ENCODE measurements at places on chromosomes 3 and 15.

- DNase-seq: no peak
Observed at GRCh38 chr15:98398056-98398455, 250.3 kb upstream of the IGF1R start.

DNA sequence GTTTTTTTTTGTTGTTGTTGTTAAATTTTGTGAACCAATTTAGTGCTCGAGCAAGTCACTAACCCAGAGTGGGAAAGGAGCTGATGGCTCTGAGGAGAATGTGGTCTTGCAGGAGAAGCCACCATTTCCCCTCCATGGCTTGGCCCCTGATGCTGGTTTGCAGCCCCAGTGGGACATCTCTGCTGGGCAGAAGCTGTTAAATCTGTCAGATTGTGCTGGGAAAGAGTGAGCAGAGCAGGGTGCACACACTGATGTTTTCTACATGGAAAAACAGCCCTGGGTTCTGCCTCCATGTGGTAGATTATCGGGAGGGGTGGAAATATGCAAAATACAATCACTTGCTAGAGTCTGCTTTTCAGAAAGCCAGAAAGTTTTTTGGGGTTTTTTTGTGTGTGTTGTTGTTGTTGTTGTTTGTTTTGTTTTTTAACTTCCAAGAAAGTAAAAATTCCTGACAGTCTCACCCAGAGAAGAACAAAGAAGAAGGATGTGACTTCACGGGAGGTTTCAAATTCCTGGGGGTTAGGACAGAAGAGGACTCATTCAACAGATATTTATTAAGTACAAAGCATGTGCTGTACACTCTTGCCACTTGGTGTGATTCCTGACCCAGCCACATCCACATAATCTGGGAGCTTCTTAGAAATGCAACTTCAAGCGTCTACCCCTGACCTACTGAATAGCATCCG, 133.7 kb downstream of the FOXB1 start:
- no peak for DNase-seq

DNA sequence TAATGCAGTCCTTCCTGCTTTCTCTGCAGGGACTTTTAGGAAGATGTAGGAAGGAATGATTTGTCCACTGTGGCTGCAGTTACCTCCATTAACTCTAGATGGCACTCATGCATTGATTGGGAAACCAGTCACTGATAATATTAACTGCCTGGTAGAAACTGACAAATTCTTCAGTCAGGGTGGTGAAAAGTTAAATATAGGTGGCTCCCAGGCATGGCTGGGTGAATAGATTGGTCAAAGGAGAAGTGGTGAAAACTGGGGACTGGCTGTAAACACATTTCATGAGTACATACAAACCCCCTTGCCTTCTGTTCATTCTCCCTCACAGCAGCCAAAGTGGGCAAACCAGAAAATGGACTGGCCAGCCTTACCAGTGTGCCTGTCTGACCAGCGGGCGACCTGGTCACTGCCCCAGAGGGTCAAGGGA, 333.4 kb downstream of the THSD4 start:
- no peak for DNase-seq

DNA sequence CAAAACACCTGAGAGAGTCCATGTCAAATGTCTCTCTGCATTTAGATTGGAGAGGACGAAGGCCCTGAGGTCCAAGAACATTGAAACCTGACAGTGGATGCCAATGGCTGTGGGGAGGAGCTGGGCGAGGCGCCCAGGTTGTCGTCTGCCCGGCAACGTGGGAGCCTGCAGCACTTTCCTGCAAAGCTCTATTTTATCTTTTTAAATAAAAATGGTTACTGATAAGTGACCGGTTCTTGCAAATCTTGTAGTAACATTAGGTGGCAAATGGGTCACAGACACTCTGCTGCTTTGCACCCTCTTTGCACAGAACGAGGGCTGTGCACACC, 19.5 kb upstream of the FANCD2 start:
- DNase-seq: no peak

DNA sequence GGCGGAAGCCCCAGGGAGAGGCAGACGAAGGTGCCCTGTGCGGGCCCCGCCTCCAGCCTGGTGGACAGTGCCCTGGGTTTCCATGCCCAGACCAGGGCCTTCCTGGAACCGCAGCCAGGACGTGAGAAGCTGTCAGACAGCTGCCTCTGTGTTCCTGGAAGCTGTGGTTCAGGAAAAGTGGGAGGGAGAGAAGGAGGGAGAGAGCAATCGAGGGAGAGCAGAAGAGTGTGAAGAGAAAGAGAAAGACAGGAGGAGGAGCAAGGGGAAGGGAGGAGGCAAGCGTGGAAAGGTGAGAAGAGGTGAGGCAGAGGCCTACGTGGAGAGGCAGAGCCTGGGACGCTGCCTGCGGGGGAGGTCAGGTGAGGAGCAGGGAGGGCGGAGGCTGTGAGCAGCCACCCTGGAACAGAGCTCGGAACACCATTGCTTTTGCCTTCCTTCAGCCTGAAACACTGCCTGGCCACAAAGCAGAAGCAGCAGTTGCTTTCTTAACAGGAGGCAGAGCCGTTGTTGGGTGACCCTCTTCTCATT, 18.6 kb downstream of the ZDHHC19 start:
- DNase-seq: no peak

DNA sequence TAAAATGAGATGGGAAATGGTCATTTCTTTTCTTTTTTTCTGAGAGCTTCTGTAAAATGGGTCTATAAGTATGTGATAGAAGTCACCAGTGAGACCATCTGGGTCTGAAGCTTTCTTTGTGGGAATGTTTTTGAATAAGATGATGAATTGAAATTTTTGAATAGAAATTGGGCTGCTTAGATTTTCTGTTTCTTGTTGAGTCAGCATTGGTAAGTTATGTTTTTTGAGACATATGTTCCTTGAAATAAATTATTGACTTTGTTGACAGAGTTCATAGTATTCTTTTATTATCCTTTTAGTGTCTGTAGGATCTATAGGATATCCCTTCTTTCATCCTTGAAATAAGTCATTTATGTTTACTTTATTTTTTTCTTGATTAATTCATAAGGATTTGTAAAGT, 208.1 kb downstream of the OPA1 start:
- no peak for DNase-seq

GRCh38 chr3:176577447-176577846, 619.8 kb downstream of the TBL1XR1 start:
- no peak for DNase-seq

- DNase-seq: no peak
Observed at GRCh38 chr3:138366006-138366759, 17.8 kb downstream of the MRAS start.

DNA sequence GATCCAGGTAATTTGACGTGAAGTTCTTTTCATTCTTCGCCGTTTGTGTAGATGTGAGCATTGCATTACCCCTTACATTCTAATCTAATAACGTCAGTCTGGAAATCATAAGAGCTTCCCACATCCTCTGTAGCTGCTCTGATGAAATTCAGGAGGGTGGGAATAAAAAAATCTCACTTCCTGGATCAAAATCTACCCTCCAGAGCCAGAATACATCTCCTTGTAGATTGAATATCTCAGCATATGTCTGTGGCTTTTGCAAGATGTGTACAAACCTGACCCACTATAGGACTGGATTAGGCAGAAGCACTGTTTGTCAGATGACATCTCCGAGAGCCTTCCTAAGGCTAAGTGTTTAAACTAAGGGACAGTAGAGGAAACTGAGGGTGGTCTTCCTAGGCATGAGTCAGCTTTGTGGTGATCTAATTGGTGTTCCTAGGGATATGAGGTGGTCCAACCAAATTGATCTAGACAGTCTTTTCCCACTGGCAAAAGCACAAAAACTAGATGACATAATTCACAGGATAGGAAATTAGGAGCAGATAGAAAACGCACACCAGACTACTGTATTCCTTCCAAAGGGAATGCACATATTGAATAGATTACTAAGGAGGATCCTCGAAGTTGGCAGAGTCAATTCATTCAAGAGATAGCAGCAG, 216.3 kb upstream of the LRTM1 start:
- no peak for DNase-seq

DNA sequence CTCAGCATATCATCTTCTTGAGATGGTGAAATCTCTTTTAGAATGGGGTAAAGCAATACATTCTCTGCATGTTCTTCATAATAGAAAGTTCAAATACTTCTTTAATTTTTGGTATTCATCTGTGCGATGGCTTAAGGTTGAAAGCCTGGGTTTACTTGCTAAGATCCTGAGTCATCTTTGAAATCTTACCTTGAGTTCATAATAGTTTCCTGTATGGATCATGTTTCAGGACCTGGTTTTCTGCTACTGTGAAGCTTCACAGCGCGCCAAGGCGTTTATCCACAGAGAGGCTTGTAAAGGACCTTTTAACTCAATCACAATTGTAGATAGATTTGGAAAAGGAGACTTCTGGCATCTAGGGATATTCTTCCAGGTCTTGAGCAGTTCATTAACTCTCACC, 39.0 kb downstream of the MED12L start:
- DNase-seq: no peak

DNA sequence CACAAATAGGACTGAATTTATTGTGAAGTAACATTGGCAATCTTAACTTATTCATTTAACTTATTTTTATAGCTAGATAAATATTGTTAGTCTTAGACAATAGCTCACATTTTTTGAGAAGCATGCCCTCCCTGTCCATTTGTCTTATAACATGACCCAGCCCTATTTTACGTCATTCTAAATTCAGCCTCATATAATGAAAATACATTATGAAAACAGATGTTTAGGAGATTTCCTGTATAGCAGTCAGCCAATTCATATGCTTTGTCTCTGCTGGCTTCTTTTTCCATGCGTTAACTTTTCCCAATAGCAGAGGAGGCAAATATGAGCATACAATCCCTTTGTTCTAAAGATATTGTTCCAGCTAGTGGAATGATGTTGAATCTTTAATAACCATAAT, 29.3 kb downstream of the CD200 start:
- DNase-seq: no peak

GRCh38 chr3:85360742-85361387, 402.1 kb downstream of the CADM2 start:
- peak; percentile 61 for DNase-seq

GRCh38 chr15:39404767-39405181, 176.1 kb upstream of the THBS1 start:
- DNase-seq: no peak

GRCh38 chr3:123075359-123075758, 8.5 kb downstream of the PDIA5 start:
- DNase-seq: no peak

GRCh38 chr3:119989981-119990655, 104.1 kb downstream of the GSK3B start:
- no peak for DNase-seq

- DNase-seq: no peak
Observed at GRCh38 chr3:136385457-136385856, 135.3 kb downstream of the PCCB start.

- DNase-seq: no peak
Observed at GRCh38 chr3:170780955-170781354, 89.0 kb downstream of the RPL22L1 start.

DNA sequence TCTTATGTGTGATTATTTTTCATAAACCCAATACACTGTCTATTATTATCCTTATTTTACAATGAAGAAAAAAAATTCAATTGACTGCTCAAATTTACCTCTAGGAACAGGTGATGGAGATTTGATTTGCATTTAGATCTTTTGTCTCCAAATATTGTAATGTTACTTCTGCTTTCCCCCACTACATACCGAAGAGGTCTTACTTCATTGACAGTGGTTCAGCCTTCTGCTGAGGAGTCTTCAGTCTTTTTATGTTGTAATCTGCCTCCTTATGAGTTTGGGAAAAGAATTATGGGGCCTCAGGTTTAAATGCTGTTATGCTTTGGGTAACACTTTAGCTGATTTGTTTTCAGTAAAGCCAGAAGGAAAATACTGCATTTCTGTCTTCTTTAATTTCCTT, 199.5 kb downstream of the LPP start:
- DNase-seq: no peak

GRCh38 chr15:46461416-46461815, 826.6 kb downstream of the SQOR start:
- DNase-seq: no peak

DNA sequence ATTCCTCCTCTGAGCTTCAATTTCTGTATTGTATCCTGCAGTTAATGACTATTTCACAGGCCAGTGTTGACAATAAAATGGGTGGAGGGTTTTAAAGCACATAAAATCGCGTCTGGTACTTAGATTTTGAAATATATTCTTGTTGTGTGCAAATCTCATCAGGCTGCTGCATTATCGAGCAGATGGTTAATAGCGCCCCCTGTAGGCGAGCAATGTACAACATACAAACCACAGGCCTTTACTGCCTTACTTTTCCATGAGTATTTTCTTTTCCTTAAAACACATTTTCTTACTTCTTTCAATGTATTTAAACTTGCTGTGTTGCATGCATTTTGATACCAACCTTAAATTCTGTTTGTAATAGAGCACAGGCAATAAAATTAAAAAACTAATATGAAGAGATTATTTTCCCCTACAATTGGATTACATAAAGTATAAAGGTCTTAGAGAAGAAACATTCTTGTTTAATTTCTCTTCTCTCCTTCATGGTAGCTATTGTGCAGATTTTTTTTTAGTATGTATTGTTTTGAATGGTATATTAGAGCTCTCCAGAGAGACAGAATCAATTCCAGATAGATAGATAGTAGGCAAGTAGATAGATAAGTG, 608.4 kb downstream of the CADM2 start:
- peak; percentile 17 for DNase-seq

GRCh38 chr15:68113273-68113672, 59.2 kb downstream of the PIAS1 start:
- DNase-seq: no peak

GRCh38 chr3:14266361-14266760, 87.7 kb downstream of the LSM3 start:
- no peak for DNase-seq

- DNase-seq: no peak
Observed at GRCh38 chr15:96870580-96870979, 540.1 kb downstream of the NR2F2 start.

GRCh38 chr15:57236561-57237300, 139.6 kb upstream of the CGNL1 start:
- no peak for DNase-seq

- no peak for DNase-seq
Observed at GRCh38 chr15:39495871-39496840, 84.7 kb upstream of the THBS1 start.

GRCh38 chr3:36904641-36905040, 40.2 kb downstream of the TRANK1 start:
- no peak for DNase-seq

DNA sequence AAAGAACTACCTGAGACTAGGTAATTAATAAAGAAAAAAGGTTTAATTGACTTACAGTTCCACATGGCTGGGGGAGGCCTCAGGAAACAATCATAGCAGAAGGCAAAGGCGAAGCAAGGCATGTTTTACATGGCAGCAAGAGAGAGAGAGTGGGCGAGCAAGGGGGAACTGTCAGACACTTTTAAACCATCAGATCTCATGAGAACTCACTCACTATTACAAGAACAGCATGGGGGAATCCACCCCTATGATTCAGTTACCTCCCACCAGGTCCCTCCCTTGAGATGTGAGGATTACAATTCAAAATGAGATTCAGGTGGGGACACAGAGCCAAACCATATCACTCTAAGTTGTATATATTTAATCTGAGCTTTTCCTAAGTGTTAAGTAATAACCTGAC, 79.0 kb upstream of the MLF1 start:
- no peak for DNase-seq

GRCh38 chr3:136166507-136166906, 29.6 kb downstream of the MSL2 start:
- no peak for DNase-seq

All from amygdala (tissue), 56 donors.